ENCODE measurements at places on chromosomes 2 and 18. TPM values are rescaled to one million over a fixed set of nuclear protein-coding genes. Genes with fewer than 3 reads are reported as not detected.

Gene SAG
- 0.12 TPM for total RNA-seq

Gene TYMS
- 54.4 TPM for total RNA-seq

Gene DCDC2C
- not detected for total RNA-seq

Gene SCYGR2
- total RNA-seq: not detected

Gene ALLC
- total RNA-seq: not detected

Gene ZNF532
- total RNA-seq: 17.8 TPM

Gene ALPP
- not detected for total RNA-seq

Gene POU3F3
- not detected for total RNA-seq

Gene MROH2A
- total RNA-seq: 0.10 TPM

Gene CCDC85A
- total RNA-seq: not detected

Gene PLB1
- 1.6 TPM for total RNA-seq
